Hematopoietic multipotent progenitor cell (in vitro differentiated cells): ENCODE measurements at places on chromosomes 6 and 20. TPM values are rescaled to one million over a fixed set of nuclear protein-coding genes. Genes with fewer than 3 reads are reported as not detected.

DNA sequence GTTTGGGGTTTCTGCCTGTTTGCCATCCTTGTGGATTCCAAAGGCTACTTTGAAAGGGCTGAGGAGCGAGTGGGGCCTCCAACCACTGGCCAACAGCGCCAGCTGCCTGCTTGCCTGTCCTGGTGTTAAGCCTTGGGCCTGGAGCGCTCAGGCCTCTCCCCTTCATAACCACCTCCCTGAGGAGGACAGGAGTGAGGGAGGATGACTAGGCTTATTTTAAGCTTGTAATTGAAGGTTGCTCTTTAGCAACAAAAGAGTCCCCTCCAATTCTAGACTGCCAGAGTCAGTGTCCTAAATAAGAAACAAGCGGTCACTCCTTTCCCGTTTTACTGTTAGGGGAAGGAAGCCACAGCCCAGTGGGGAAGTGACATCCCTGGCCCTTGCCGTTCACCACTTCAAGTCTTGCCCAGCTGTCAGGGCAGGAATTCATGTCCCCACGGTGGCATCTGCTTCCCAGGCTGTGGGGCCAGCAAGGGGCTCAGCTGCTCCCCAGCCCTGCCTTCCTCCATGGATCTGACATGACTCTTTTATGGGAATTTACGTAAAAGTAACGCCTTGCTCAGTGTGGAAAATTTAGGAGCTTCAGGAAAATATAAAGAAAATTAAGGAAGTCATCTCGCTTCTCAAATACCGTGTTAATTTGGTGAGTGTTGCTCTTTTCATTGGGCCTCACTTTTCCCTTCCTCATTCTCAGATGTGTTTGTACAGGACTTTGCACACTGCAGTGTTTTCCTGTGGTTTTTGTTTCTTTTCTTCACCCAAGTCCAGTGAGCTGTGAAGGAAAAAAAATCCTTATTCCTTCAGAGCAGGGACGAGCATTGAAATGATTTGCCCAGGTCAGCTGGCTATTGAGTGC, 57.8 kb downstream of the SSR1 start:
- DNase-seq: no peak

Gene SLC17A1
- total RNA-seq: not detected

Gene MRAP2
- not detected for total RNA-seq

DNA sequence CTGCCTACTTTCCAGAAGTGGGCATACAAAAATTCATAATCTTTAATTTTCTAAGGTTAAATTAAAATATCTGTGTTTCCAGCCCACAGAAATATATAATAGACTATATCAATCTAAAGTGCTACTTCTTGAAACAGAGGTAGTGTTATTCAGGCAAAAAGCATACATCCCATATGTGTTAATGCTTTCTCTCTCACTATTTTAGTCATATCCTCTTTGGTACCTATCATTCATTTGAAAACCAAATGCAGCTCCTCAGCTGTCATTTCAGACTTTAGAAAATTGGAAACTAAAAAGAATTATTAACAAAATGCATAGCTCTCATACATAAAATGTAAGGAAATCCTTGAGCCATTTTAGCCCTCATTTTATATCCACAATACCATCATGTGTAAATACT, 925 bp downstream of the FHL5 start:
- DNase-seq: no peak

GRCh38 chr20:37223053-37223452, 38.6 kb downstream of the GHRH start:
- peak; percentile 28 for DNase-seq
